Activated T-helper 1 cell treated with anti-CD3 and anti-CD28 coated beads, Interleukin-2, amount 50 U/mL, for 16 hours (primary cell): ENCODE measurements at places on chromosomes 6 and 20.

GRCh38 chr6:165417278-165417865, 108.0 kb upstream of the C6orf118 start:
- DNase-seq, result no peak

DNA sequence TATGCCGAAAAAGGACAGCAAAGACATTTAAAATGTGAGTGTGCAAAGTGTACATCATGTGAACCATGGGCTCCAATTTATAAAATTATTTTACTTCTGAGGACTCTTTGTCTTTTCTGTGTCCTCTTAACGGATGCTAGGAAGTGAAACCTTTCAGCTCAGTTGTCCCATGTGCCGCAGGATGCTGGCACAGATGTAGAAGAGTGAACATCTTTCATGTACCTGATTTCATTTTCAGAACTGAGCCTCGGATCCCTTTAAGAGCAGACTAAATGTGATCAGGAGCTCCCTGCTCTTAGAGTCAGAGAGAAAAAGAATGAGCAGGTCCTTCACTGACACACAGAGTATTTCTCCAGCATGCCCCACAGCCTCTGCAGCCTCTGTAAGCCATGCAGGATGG, 27.6 kb upstream of the FUCA2 start:
- no peak for DNase-seq

GRCh38 chr6:9455864-9456658, 958.8 kb downstream of the TFAP2A start:
- no peak for DNase-seq

DNA sequence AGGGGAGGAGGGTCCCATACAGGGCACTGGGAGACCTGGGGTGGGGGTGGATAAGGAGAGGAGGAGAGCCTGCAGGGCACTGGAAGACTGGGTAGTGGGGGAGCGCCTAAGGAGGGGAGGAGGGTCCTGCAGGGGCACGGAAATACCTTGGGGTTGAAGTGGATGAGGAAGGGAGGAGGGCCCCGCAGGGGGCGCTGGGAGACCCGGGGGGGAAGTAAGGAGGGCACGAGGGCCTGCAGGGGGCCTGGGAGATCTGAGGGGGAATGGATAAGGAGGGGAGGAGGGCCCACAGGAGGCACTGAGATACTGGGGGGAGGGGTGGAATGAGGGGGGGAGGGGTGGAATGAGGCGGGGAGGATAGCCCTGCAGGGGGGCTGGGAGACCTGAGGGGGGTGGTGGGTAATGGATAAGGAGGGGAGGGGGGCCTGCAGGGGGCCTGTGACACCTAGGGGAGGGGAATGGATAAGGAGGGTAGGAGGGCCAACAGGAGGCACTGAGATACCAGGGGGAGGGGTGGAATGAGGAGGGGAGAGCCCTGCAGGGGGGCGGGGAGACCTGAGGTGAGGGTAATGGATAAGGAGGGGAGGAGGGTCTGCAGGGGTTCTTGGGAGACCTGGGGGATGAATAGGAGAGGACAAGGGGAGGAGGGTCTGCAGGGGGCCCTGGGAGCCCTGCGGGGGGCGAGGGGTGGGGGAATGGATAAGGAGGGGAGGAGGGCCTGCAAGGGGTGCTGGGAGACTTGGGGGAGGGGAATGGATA, 567 bp upstream of the CTCFL start:
- DNase-seq, result no peak

- DNase-seq, result no peak
Measured at GRCh38 chr6:11258260-11259237, 26.1 kb upstream of the NEDD9 start.

DNA sequence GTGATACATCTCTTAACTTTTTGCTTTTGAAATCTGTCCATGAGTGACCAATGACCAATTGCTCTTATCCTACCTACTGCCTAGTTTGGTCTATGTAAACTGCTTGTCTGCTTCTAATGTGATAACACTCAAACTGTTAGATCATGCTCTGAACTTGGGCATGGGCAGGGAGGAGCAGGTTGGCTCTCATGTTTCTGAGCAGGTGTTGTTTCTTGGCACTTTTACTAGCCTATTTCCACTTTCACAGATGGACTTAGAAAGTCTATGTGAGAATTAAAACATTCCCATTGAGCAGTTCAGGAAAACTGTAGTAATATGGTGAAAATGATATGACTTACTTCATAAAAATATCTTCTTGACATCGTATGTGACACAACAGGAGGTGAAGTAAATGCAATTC, 538.4 kb downstream of the HACE1 start:
- DNase-seq, result no peak

- DNase-seq, result no peak
Measured at GRCh38 chr6:158353883-158354877, 41.9 kb downstream of the TULP4 start.

DNA sequence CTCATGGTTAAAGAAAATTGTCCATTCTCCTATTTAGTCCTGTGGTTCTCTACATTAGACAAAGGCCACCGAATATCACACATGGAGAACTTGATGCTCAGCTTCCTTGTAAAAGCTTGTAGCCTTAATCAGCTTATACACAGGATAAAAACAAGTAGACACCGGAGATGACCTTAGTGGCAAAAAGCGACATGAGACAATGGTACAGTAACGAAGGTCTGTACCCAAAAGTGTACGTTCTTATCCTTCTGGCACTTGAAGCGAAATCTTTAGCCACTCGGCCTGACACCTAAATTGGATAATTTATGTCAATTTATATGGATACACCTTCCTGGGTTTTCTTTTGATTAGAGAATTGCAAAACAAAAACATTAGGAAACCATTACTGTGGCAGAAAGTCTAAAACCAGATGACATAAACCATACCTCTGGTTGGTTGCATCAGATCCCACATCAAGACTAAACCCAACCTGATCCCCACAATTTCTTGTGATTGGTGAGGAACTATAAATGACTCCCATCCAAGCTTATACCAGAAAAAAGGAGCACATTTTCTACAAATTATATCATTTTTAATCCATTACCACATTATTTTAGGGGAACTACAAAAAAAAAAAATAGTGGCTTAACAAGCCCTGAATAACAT, 6.1 kb downstream of the RBM39 start:
- DNase-seq, result no peak

DNA sequence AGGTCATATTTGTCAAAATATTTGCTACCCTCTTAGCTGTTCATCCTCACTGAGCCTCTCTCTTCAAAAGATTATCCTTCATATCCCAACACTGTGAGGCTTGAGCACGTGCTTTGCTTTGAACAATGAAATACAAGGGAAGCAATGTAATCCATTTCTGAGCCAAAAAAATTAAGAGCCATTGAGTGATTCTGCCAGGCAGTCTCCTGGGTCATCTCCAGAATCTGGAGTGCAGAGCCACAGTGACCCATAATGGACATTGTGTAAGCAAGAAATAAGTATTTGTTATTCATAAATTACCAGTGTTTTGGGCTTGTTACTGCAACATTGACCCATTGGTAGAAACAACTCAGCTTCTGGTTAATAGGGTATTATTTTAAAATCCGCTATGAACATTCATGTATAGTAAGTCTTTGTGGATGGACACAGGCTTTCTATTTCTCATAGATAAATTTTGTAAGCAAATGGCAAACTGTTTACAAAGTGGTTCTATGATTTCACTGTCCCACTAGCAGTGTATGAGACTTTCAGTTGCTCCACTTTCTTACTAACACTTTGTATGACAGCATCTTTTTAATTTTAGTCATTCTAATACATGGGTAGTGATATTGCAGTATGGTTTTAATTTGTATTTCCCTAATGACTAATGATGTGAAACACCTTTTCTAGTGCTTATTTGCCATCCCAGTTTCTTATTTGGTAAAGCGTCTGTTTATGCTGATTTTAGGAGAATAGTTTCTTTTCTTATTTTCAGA, 358.2 kb downstream of the PLCB1 start:
- DNase-seq, result no peak

GRCh38 chr20:54451171-54451570, 24.2 kb upstream of the DOK5 start:
- DNase-seq, result no peak

DNA sequence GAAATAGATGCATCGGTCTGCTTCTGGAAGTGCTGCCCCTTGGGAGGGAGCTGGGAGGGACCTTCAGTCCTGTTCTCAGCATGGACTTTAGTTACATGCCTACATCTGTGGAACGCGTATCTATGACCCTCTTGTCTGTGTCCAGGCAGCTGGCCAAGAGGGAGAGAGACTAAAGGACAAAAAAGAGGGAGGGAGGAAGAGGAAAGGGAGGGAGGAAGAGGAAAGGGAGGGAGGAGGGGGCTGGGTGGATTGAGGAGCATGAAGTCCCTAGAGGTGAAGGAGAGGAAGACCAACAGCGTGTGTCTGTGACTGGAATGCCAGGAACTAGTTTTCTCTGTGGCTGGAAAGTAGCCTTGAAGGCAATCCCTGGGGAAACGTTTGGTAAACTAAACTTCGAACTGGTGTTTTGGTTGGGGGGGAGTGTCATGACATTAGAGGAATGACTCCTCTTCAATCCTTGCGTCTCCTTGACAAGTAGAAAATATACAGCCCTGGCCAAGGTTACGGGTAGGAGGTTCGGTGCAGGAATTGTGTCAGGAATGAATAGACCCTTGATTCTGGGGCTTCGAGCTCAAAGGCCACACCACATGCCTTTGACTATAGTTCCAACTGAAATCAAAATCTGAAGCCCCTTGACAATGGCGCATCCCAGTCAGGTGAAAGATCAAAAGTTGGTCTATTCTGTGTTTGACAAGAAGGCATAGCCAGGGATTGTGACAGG, 52.0 kb upstream of the PLEKHG1 start:
- no peak for DNase-seq

- DNase-seq, result no peak
Measured at GRCh38 chr6:154161689-154162088, 122.6 kb downstream of the OPRM1 start.

- DNase-seq, result no peak
Measured at GRCh38 chr20:55515832-55516231, 489.5 kb downstream of the CBLN4 start.

DNA sequence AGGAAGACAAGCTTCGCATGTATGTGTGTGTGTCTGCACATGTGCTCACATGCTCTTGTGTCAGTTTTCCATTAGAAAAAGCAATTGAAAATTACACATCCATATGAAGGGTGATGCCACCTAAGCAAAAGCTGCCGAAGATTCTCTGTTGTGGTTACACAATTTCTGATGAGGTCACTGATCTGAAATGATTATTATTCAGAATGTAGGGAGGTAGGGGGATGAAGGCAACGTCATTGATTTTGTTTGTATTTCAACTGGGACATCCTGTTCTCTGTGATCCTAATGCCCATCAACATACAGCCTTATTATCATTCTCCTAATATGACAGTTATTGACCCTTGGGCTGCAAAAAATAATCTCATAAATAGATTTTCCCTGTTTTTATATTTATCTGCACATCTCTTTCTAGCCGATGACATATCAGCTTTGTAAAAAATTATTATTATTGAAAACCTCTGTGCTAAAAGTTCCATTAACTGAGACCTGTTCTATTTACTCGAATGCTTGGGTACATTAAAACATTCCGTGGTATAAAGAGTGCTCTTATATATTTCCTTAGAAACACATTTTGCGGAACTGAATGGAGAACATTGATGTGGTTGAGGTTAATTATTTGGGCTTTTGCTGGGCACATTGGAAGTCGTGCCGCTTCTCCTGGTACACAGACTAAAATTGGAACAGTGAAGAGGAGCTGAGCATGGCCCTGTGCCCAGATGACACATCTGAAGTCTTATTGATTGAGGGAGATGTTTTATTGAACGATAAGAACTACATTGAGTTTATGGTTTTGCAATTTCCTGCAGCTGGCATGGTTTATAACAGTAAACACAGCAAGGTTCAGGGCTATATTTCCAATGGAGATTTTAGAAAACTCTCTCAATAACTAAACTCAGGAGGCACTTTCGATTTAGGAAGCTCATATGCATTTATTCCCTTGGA, 51.3 kb downstream of the ZNF831 start:
- no peak for DNase-seq

DNA sequence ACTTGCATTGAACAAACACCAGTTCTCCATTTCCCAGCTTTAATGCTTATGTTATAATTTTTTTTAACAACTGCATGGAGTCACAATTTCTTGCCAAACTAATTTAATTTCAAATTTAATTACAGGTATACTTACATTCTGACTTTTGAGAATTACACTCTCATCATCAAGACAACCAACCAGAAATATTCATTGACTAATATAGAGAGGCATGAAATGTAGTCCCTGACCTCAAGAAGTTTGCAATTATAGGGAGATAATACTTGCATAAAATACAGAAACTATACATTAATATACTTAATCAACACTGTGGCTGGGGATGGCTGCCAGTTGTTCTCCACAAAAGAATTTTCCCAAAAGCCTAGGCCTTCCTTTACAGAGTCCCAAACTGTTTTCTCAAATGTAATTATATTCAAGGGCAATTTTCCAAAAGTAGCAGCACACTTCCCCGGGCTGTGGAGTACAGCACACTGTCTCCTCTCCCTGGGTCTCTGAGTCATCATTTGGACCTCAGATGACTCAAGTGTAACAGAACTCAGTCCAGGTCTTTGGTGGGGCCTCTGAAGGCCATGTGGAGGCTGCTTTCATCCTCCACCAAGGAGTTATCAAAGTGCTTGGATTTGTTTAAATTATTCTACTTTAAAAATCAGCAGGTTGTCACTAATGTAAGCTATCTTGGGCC, 114.1 kb downstream of the KIF16B start:
- no peak for DNase-seq

GRCh38 chr6:98601716-98602115, 232.7 kb upstream of the POU3F2 start:
- no peak for DNase-seq

GRCh38 chr6:39298061-39298460, 16.2 kb downstream of the KCNK17 start:
- DNase-seq, result no peak

DNA sequence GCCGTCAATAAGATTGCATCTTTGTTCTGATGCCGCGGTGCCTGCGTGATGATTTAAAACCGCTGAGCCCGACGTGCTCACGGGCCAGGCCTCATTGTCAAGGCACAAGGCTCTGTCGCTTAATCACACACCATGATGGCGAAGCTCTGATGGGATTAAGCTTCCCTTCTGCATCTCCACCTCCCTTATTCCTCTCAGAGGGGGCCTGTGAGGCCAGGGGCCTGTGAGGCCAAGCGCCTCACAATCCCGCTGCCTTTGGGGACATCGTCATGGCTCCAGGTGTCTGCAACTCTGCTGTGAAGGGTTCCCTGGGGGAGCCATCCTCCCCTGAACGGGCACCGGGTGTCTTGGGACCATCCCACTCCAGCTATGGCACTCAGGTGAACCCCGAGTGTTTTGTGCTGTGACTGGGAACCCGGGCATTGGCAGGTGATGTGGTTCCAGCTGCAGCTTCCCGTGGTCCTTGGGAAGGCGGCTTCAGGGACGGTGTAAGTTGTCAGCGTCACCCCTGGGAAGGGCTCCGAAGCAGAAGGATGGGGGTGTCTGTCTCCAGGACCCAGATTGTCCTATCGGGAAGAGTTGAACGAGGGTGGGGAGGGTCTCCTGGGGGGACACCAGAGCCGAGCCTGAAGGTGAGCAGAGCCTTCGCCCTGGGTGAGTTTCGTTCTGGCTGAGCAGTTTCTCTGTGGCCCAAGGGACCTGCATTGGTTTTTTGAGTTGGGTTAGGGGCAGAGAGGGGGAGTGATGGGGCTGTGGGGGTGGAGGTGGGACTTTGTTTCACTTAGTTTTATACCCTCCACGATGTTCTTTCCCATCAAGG, 18.0 kb upstream of the BHLHE23 start:
- no peak for DNase-seq

GRCh38 chr20:63546256-63546955, 1.1 kb downstream of the SRMS start:
- DNase-seq, result no peak
